ENCODE measurements at places on chromosomes 3 and 15. TPM values are rescaled to one million over a fixed set of nuclear protein-coding genes. Genes with fewer than 3 reads are reported as not detected.

DNA sequence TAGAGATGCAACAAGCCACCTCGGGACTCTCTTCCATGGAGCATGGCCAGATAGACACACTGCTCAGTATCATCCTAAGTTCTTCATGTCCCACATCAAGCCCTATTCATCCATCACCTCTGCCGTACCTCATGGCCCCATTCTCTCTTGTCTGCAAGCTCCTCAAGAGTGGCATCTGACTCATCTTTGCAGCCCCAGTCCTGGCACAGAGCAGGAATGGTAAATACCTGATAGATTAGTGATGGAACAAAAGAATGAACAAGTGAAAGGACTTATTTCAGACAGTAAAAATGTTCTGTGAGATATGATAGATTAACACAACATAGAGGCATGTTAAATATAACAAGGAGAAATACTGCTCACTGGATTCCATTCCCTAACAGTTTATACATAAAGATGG, 176.4 kb downstream of the ISL2 start:
- H3K36me3 ChIP-seq, result no peaks in the 10 kb centered on the region
- H3K4me3 ChIP-seq, result no peak overlapping the region
- H3K27me3 ChIP-seq, result no peaks in the 10 kb centered on the region
- peaks cover 9% of the 10 kb centered on the region for H3K4me1 ChIP-seq
- no peak for DNase-seq

- H3K4me1 ChIP-seq, result peaks cover 10% of the 10 kb centered on the region
- H3K4me3 ChIP-seq, result no peak overlapping the region
- H3K36me3 ChIP-seq, result no peaks in the 10 kb centered on the region
- H3K27ac ChIP-seq, result no peak overlapping the region
- H3K27me3 ChIP-seq, result no peaks in the 10 kb centered on the region
- DNase-seq, result peak; percentile 45
Observed at GRCh38 chr3:127792541-127793292, 29.6 kb downstream of the MGLL start.

IL17RB gene
- total RNA-seq, result 17.6 TPM

EIF4E3 gene
- total RNA-seq, result 9.6 TPM

- DNase-seq, result peak; percentile 73
- no peaks in the 10 kb centered on the region for H3K36me3 ChIP-seq
- peak within 1 kb of the TSS; percentile 38 for H3K4me3 ChIP-seq
- H3K27ac ChIP-seq, result peak within 1 kb of the TSS; percentile 25
Observed at GRCh38 chr15:71114887-71115566, at the start of gene THSD4. Gene THSD4 (plus strand): TSS chr15:71115471.

A4GNT gene
- total RNA-seq, result 4.0 TPM

GRCh38 chr3:146037697-146038096, 123.3 kb downstream of the PLOD2 start:
- H3K27me3 ChIP-seq, result no peaks in the 10 kb centered on the region
- no peaks in the 10 kb centered on the region for H3K4me1 ChIP-seq
- no peak for DNase-seq
- no peak overlapping the region for H3K4me3 ChIP-seq

CCDC80 gene
- total RNA-seq, result 25.1 TPM

GRCh38 chr15:93067649-93068085, 21.3 kb downstream of the RGMA start:
- no peaks in the 10 kb centered on the region for H3K27me3 ChIP-seq
- no peak for DNase-seq
- no peak overlapping the region for H3K4me3 ChIP-seq
- no peaks in the 10 kb centered on the region for H3K36me3 ChIP-seq
- H3K27ac ChIP-seq, result no peak overlapping the region

- no peak overlapping the region for H3K4me3 ChIP-seq
- peaks cover 6% of the 10 kb centered on the region for H3K36me3 ChIP-seq
- H3K4me1 ChIP-seq, result no peaks in the 10 kb centered on the region
- H3K27me3 ChIP-seq, result no peaks in the 10 kb centered on the region
- H3K27ac ChIP-seq, result no peak overlapping the region
Observed at GRCh38 chr3:123576122-123576521, 8.7 kb downstream of the HACD2 start.

HHLA2 gene
- not detected for total RNA-seq

- no peak for DNase-seq
- H3K4me1 ChIP-seq, result peaks cover 33% of the 10 kb centered on the region
- H3K36me3 ChIP-seq, result no peaks in the 10 kb centered on the region
- H3K27me3 ChIP-seq, result no peaks in the 10 kb centered on the region
- H3K4me3 ChIP-seq, result no peak overlapping the region
- H3K27ac ChIP-seq, result peak overlapping the region; percentile 45
Observed at GRCh38 chr15:51879555-51879954, 50.1 kb downstream of the TMOD3 start.

FAM3D gene
- 1.8 TPM for total RNA-seq

Data from body of pancreas (tissue), 4 donors.